Suppressor macrophage (primary cell): ENCODE measurements at places on chromosomes 2 and 18.

- no peak for DNase-seq
Observed at GRCh38 chr2:219183151-219183772, 5.2 kb downstream of the RETREG2 start.

- peak; percentile 27 for DNase-seq
Observed at GRCh38 chr2:65232636-65233035, 5.0 kb downstream of the ACTR2 start.

- DNase-seq: no peak
Observed at GRCh38 chr18:28863396-28863795, 686.5 kb upstream of the CDH2 start.

GRCh38 chr2:171150694-171151285 lies 9.9 kb downstream of the TLK1 start:
- DNase-seq: no peak

GRCh38 chr2:43566461-43566729 lies 29.4 kb downstream of the THADA start:
- DNase-seq: no peak

- DNase-seq: no peak
Observed at GRCh38 chr18:24991141-24992060, 360.6 kb downstream of the ZNF521 start.

GRCh38 chr2:135510577-135510976 lies 20.4 kb downstream of the ZRANB3 start:
- DNase-seq: no peak

DNA sequence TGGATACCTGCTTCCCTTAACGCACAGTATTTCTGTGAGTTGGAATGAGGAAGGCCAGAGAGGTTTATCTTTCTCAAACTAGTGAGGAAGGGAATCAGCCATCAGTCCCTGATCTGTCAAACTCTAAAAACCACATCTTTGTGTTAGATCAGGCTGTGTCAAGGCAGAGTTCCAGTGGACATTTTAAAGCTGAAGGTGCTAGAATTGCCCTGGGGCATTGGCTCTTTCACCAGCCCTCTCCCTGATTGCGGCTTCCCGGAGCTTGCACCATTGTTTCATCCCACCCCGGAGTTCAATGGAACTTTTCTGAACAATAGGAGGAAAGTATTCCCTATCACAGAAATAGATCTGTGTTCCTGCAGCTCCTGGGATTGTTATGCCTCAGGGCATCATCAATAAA lies 110.2 kb downstream of the RNF144A start:
- no peak for DNase-seq

- no peak for DNase-seq
Observed at GRCh38 chr18:55106906-55107305, 147.6 kb upstream of the CCDC68 start.

- no peak for DNase-seq
Observed at GRCh38 chr2:108944601-108945331, 44.3 kb downstream of the EDAR start.
